ACHN (cell line): ENCODE measurements at places on chromosomes 5 and 9.
A peak's percentile ranks its signal among the peaks of the same experiment; 100 is the strongest.

GRCh38 chr5:80308526-80308925 is 11.3 kb upstream of the SPZ1 start:
- no peak for DNase-seq

DNA sequence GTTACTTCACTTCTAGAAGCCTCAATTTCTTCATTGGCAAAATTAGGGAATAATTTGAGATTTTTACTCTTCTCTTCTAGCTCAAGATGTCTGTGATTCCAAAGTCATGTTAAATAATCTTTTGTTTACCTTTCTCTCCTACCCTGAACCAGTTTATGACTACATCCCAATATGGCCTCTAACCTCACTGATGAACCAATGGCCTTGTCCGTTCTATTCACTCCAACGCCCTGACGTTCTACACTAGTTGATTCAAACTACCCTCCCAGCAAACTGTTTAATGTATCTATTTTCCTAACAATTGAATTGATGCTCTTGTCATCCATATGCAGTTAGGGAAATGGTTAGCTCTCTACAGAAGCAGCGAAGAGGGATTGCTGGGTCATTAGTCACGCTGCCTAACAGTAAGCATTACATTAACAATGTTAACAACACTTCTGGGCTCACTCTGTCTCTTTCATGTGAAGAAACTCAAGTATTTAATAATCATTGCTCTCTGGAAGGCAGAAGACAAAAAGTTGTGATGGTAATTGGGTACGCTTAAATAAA is 38.0 kb downstream of the RAPGEF1 start:
- no peak for DNase-seq

GRCh38 chr5:123610665-123611405 is 98.9 kb downstream of the CSNK1G3 start:
- DNase-seq = peak; percentile 60

- no peak for DNase-seq
These were observed 135.9 kb upstream of the RAD23B start for GRCh38 chr9:107147134-107147533.

DNA sequence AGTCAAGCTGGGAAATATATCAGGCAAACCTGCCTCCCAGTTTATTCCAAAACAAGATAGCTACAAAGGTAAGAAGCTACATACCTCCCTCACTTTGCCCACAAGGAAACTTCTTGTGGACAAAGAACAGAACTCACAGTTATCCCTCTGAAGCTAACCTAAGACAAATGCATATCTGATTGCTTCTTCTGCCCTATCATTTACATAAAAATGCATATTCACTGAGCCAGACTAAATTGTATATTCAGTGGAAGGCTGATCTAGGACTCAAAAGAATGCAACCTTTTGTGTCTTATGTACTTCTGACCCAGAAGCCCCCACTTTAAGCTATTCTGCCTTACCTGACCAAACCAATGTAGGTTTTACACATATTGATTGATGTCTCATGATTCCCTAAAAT is 276.8 kb downstream of the HTR1A start:
- no peak for DNase-seq

- no peak for DNase-seq
These were observed 563.2 kb downstream of the NR2F1-AS1 start for GRCh38 chr5:93017849-93018248.

GRCh38 chr9:31519011-31519410 is 865.4 kb upstream of the ACO1 start:
- DNase-seq = no peak

DNA sequence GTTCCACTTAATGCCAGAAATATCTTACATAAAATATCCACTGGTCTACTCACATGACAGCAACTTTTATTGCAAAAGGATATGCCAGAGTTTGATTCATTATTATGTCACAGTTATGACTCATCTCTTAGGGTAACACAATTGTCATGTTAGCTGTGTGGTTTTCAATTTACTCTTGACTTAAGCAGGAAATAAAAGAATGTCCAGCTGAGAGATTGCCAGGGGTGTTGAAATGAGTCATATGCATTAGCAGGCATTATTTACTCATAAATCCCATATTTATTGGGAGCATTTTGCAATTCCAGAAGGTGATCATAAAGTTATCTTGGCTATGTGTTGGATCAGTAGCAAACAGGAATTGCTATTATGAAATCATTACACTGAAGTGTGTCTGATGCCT is 1164.6 kb upstream of the CDH18 start:
- DNase-seq = peak; percentile 73

DNA sequence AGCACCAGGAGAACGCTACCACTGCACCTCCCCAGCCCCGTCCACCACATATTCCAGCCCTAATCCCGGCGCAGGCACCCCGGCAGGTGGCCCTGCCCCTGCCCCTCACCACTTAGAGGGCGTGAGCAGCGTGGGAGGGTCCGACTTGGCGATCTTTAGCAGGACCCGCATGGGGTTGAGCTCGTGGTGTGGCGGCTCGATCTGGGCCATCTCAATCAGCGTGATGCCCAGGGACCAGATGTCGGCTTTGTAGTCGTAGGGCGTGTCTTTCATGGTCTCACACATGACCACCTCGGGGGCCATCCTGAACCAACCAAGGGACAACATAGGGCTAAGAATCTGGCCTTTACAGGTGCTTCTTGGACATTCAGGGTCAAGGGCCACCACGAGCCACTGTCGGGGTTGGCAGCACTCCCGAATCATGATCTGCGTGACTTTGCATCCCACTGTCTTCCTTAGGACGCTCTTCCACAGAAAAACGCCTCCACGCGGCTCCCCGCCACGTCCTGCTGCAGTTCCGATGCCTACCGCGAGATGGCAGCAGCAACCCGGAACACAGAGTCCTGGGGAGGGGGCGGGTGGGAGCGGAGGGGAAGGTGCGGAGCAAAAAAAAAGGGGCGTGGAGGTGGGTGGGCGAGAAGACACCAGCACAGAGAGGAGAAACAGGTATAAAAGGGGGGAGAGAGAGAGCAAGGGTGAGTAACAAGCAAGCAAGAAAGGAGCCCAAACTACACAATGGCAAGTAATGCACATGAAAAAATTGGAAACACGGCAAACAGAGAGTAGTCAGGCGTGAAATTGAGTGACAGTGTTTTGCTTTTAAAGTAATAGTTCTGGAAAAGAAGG is 81.3 kb downstream of the STK10 start:
- DNase-seq = peak; percentile 40

- DNase-seq = no peak
These were observed 130.6 kb downstream of the KCNIP1 start for GRCh38 chr5:170634256-170634990.

- peak; percentile 71 for DNase-seq
These were observed 2.7 kb upstream of the ANXA2R start for GRCh38 chr5:43042626-43043399.

GRCh38 chr9:99180199-99180598 is 41.5 kb downstream of the ALG2 start:
- no peak for DNase-seq

- DNase-seq = no peak
These were observed 205.2 kb upstream of the EDIL3 start for GRCh38 chr5:84589926-84590325.

DNA sequence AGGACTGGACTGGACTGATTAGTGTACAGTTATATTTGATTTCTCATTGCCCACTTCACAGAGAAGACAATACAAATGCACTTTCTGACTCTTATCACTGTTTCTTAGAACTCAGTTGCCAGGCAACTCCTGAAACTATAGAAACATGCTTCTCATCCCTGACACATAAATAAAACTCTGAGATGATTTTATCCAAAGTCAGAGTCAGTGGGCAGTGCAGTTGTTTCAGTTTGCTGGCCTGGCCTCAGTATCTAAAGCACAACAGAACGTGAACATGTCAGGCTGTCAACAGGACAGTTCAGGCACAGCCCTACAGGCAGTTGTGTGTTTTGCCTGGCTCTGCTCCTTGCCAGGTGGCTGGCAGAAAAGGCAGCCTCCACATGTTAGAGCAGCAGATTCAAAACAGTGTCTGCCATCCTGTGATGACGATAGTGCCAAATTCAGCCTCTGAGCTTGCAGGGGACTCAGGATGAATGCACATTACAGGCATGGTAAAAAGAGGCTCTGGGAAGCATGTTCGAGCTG is 65.1 kb upstream of the CCDC152 start:
- DNase-seq = no peak

- no peak for DNase-seq
These were observed 20.2 kb downstream of the OCLN start for GRCh38 chr5:69512740-69513260.

- no peak for DNase-seq
These were observed 214.9 kb upstream of the TBCA start for GRCh38 chr5:77991084-77991483.

DNA sequence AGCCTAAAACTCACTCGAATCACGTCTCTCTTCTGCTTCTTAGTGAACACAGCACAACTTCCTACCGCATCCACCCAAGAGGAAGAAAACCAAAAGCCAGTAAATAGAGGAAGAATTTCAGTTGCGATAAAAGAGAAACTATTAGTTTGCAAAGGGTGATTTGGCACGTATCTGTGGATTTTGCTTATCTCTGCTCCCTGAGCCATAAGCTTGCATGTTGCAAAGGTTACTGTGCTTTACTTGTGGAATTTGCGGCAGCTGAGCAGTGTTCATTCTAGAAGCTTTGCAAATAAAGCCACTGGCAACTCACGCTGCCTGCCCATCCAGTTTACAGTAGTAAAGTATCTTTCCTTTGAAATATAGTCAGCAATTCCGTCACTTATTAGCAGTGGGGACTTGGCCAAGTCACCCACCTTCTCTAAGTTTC is 149.0 kb upstream of the PCA3 start:
- DNase-seq = no peak

DNA sequence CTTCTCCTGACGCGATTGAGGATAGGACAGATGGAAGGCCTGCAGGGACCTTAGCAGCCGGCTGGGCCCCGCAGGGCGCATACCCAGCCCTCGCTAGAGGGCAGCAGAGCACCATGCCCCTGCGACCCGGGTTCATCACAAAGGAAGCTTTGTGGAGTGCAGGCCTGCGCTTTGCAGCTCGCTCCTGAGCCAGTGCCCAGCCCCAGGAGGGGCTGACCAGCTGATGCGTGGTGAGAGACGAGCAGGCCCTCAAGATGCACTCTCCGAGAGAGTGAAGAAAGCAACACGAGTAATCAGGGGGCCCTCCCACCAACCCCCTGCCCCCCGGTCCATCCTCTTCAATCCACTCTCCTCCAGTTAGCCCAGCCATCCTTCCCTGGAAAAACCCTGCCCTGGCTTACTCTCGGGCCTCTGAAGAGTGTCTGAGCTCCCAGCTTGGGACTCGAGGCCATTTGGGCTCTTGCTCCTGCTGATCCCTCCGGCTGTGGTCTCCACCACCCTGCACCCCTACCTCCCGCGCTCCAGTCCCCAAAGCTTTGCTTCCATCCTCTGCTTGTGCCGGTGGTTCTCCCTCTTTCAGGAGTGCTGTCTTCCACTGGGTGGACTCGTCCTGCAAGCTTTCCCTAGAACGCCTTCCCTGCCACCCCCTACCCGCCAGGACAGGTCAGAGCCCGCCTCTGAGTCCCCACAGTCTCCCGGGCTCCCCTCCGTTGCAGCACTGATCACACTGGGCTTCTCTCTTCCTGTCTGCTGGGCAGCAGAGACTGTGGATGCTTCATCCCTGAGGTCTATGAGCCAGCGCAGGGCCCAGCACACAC is 9.1 kb upstream of the KIF12 start:
- DNase-seq = peak; percentile 79

DNA sequence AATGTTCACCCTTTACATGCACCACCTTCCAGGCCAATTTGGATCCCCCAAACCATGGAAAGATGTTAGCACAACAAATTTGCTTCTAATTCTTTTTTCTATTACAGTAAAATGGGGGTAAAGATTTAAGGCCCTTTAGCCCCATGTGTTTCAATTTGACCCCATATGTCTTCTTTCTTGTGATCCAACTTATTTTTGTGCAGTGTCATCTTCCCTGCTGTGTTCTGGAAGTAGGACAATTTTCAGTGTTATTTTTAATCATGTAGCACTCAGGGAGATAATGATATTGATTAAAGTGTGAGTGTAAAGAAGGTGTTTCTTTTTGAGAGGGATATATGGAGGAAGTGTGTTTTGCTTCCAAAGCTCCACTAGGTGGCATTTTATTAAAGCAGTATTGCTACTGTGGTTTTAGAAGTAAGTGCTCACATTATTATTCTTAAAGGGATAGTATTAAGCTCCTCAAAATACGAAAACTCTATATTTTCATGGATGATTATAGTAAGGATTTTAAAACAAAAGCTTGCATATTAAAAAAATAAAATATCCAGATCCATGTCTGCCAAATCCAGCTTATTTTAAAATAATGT is 118.7 kb upstream of the ATP10B start:
- no peak for DNase-seq

DNA sequence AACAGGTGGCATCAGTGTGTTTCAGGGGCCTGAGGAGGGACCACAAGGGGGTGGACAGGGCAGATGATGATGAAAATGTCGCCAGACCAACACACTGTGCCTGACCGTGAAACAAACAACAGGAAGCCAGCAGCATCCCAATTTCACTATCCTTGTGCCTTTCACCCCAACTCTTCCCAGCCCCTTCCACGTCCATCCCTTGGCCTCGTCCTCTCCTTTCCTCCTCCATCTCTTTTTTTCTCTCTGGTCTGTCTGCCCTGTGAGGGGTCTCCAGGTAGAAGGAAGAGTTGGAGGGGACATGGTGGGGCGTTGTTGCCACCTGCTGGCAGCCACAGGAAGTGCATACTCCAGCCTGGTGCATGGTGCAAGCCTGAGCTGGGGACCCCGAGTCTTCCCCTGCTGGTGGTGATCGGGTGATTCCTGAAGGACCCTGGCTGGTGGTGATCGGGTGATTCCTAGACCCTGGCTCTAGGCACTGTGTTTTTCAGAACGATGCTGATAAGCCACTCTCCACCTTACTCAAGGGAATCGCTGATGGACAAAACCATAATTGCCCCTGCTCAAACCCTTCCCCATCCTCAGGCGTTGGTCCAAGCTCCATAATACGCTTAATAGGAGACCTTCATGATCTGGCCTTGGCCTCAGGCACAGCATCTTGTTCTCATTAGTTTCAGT is 21.7 kb upstream of the NSD1 start:
- DNase-seq = peak; percentile 37

DNA sequence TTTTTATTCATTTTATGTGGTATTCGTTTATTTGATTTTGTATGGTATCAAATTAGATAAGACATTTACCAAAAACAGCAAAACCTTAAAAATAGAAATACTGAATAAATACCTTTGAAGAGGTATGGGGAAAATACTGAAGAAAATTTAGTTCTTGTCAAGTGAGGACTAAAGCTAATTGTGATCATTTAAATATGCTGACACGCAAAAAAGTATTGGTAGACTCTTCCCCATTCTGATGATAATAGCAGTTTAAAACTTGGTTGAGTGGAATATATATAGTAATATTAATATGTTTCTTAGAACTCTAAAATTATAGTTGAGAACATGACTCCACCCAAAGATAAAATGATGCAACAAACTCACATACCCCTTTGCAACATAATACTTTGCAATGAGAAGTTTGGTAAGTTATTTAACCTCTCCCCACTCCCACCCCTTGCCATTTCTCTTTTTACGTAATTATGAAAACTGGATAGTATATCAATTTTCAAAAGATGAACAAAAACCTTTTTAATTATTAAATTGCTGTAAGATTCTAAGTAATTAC is 30.1 kb upstream of the SNX24 start:
- DNase-seq = no peak

GRCh38 chr5:119860463-119860862 is 231.1 kb downstream of the FAM170A start:
- no peak for DNase-seq

GRCh38 chr9:108382310-108382709 is 473.5 kb downstream of the ACTL7B start:
- no peak for DNase-seq

- no peak for DNase-seq
These were observed 441.5 kb downstream of the CDH18 start for GRCh38 chr5:19546521-19546920.

- peak; percentile 14 for DNase-seq
These were observed 733.9 kb downstream of the PRELID2 start for GRCh38 chr5:145101246-145101645.

- no peak for DNase-seq
These were observed 509.1 kb downstream of the RAB3C start for GRCh38 chr5:59091965-59092364.
